ENCODE measurements at places on chromosomes 2 and 18.

DNA sequence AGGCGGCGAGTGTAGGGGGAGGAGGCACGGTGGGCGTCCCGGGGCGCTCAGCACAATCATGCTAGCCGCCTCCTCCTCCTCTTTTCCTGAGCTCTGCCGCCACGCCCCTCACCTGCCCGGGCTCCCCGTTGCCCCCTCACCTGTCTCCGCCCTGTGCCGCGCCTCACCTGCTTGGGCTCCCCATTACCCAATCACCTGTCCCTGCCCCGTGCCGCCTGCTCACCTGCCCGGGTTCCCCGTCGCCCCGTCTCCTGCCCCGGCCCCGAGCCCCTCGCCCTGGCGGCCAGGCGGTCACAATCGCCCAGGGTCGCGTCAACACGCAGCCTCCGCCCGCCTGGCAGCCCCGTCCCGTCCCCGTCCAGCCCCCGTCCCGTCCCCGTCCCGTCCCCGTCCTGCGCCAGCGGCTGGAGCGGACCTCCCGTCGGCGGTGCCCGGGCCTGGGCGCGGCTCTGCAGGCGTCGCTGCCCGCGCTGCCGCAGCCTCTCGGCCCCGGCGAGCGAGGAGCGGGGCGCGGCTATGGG is at the start of gene DCDC2C:
TSS of gene DCDC2C (plus strand) at position 340 of the 521 bp plus-strand sequence. CDS start at position 517, 177 bp downstream.
- no peak for DNase-seq

DNA sequence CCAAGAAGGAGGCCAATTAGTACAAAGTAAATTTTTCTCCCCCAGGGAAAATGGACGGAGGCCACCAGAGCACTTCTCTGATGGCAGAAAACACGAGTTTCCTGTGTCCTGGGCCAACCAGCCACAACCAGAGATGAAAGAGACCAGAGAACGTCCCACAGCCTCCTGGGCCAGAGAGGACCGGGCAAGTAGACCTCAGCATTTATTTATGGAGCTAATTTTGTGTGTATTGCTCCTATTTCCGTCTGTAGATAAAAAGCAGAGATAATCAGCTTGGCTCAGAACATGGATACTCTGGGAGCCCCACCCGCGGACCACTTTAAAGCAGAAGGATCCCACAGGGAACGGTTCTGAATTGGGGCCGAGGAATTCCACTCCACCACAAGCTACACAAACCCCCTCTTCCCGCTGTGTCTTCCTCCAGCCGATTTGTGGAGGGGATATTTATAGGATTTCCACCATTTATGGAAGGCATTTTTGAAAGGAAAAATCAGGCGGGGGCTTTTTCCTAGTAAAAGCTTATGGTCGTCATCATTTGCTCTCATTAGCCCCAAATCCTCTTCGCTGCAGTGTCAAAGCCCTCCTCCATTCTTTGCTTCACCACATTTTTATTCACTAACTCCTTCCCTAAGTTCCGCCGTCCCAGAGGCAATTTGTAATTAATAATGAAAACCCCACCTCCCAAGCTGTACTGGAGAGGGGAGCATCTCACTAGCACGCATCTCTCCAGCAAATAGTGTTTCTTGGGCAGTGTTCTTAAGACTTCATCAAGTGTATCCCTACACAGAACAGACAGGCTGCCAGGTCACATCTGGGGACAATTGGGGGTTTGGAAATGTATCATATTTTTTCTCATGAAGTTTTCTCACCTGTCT is 43.7 kb upstream of the TWIST2 start:
- no peak for DNase-seq

- DNase-seq, result no peak
Measured at GRCh38 chr18:12770469-12771219, 67.8 kb downstream of the PSMG2 start.

GRCh38 chr2:110992886-110993285 is 127.8 kb upstream of the BCL2L11 start:
- no peak for DNase-seq

- no peak for DNase-seq
Measured at GRCh38 chr2:48851161-48851560, 95.6 kb upstream of the LHCGR start.

DNA sequence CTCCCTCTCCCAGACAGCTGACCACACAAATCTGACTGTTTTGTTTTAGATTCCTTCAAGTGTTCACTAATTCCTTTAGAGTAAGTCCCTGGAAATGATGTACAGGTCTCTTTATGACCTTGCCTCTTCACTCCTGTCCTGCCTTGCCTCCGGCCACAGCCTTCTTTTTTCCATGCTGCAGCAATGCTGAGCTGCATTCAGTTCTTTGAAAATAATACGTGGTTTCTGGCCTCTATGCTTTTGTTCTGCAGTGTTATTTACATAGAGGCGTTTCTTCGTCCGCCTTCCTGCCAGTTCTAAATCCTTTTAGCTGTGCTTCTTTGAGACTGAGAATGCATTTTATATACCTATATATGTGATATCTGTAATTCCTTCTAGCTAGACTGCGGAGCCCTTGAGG is 87.2 kb downstream of the PPP1R1C start:
- DNase-seq, result no peak

All from stimulated activated CD4-positive, alpha-beta T cell treated with anti-CD3 and anti-CD28 coated beads, Interleukin-1b, Interleukin-23, amount 100 ng/mL, for 48 hours (primary cell).